GM12892 (cell line): ENCODE measurements at places on chromosomes 2 and 18.

DNA sequence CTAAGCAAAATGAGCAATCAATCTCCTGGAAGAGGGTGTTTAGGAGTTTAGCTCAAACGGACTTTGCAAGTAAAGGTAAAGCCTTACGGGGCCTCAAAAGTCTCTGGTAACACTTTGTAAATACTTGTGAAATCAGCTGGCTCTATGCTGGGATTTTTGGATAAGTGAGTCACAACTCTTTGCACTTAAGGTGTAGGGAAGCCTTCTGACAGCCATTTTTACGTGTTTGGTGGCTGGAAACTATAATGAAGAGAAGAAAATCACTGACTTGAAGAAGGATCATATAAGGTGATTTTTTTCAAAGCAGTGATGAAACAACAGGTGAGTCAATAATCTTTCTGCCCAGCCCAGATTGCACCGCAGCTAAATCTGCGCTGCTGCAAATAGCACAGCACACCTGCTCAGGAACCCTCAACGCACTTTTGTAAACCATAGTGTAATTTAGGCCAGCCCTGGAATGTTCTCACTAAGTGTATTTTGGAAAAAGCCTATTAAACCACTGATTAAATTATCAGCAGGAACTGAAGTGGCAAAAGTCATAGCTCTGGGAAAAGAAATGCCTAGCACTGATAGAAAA, 218.8 kb downstream of the AGPS start:
- no peak for DNase-seq

DNA sequence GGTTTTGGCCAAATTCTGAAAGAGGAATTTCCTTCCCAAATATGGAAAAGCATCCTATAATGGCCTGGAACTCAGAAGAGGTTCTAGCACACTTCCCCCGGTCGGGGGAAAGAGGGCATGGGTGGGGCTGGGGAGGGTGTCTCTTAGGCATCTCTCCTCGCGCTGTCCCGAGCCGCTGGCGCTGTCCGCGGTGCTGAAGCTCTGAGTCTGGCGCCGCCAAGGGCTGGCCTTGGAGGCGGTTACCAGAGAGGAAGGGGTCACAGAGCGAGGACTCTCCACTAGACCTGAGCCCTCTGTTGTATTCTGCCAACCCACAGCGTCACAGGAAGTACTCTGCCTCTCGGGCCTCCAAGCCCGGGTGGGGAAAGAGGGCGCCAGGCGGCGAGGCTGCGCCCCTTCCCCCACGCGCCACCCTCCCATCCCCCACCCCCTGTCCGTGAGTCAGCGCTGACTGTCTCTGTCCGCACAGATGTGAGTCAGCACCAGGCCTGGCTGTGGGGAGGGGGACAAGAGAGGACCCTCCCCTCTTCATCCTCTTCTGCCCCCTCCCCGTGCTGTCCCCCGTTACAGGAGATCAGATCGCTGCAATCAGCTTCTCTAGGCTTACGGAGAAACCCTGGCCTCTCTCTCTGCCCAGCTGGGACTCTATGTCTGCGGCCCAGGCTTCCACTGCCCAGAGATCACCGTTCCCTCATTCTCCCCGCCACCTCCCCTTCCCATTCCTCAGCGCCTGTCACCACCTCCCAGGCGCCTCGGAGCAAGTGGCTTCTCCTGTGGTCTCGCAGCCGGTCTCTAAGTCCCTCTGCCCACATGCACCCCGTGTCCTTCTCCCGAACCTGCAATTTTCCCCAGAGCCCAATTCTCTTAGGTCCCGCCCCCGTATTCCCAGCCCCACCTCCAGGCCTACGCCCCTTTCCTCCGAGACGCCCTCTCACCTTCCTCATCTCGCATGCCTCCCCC, 779 bp downstream of the PTPRN start:
- DNase-seq = no peak

GRCh38 chr2:233989221-233989858, 61.2 kb upstream of the SPP2 start:
- DNase-seq = no peak

DNA sequence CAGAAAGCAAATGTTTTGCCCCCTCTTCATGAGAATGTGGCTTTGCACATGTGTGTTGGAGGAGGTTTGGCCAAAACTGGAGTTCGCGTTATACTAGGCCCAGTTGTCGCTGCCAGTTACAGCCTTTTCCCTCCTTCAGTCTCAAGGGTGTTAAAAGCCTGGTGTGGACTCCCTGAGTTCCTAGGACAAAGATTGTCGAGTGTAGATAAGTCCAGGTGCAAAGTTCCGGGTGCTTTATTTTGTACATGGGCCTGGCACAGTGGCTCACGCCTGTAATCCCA, 542 bp upstream of the RNF103 start:
- DNase-seq = no peak

DNA sequence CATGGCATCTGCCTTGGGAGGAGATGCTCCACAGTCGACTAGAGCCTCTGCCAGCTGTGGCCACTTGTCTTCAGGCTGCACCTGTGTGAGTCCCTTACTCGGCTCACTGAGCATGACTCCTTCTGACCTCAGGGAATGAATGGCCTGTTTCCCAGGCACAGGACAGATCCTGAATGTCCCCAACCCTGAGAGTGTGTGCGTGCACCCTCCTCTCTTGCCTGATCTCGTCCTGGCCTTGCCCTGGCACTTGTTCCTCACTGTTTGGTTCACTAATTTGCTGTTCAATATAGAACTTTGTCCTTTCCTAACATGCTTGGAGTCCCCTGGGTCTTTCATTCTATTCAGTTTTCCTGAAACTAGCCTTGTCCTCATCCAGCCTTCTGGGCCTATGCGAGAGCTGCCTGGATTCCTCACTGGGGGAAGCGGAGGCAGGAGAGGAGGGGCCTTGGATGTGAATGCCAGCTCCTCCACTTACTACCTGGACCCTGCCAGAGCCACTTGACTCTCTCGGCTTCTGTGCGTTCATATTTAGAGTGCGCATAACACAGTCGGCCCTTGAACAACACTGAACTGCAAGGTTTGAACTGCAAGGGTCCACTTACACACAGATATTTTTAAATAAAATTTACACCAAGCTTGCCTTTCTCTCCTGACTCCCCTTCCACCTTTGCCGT, 184.8 kb downstream of the ACKR3 start:
- no peak for DNase-seq

DNA sequence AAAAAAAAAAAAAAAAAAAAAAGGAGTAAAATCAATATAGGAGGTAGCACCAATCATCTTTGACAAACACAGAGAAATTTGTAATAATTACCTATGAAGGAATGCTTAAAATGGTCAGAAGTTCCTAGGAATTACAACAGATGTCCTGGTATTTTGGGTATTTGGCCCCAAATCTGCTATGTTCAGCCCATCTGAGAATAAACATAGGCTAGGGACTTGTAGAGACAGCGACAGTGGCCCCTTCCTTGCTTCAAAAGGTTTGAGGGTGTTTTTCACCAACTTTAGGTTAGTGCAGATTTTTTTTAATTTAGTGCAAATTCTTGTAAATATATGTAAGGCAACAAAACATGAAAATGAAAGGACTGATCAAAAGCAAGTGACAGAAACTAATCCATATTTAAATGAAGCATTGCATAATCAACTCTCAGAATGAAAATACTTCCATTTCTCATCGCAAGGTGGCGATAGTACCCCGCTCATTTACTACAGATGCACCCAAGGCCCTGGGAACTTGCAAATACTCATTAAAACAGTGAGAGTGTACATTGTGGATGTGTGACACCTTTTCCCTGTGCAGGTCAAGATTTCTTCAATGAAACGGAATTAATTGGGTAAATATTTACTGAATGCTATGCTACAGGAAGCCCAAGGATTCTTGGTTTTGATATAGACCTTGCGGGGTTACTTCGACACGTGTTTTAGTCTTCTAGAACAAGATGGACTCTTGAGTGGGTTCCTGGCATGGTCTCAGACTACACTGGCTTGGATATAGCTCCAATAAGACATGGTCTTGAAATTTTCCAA, 44.6 kb downstream of the FAM124B start:
- peak; percentile 25 for DNase-seq

GRCh38 chr2:47724221-47724981, 58.5 kb upstream of the MSH6 start:
- DNase-seq = no peak

DNA sequence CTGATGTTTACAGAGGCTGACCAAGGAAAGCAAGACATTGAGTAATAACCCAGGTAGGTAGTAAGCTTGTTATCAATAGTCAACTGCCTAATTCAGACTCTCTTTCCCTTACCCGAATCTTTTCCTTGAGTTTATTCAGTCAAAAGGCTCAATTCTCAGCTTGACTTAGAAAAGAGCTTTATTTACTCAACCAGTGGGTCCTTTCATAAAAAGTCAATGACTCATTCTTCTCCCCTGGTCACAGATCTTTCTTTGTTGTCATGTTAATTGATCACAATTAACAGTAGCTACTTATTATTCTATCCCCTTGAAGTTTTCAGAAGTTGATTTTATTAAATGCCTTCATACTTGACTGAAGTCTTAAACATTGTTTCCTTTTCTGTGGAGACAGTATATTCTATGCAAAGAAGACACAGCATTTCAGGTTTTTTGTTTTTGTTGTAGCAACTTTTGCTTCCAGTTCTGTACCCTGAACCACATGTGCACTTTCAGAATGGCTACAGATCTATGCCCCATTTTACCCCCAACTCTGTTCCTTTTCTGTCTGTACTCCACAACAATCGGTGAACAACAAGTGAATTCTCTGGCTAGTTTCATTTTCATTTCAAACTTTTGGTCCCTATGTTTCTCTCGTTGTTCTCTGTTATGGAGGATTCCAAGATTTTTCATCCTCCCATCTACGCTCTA, 428.3 kb downstream of the NCKAP5 start:
- DNase-seq = no peak

DNA sequence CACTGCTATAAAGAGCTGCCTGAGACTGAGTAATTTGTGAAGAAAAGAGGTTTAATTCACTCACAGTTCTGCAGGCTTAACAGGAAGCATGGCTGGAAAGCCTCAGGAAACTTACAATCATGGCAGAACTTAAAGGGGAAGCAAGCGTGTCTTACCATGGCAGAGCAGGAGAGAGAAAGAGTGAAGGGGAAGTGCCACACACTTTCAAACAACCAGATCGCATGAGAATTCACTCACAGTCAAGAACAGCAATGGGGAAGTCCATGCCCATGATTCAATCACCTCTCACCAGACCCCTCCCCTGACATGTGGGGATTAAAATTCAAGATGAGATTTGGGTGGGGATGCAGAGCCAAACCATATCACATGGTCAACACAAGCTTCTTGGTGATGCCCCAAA, 34.7 kb upstream of the CDK5R2 start:
- no peak for DNase-seq

DNA sequence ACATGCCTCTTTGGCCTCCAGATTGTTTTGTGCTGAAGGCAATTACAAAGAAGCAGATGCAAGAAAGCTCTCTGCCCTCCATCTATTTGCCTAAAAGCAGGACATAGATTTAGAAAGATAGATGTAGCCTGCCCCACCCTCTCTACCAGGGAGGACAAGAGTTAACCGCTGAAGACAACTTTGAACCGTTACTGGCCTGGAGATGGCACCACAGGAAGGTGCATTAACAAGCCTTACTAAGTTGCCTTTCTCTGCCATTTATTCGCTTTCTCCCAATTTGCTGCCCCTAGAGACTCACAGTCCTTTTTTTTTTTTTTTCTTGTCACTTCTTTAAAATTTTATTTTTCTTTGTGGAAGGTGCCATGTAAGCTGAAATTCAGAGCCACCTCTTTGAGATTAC, 28.8 kb upstream of the RMDN2 start:
- no peak for DNase-seq

- DNase-seq = no peak
Measured at GRCh38 chr2:241595600-241596140, 37.1 kb downstream of the BOK start.

DNA sequence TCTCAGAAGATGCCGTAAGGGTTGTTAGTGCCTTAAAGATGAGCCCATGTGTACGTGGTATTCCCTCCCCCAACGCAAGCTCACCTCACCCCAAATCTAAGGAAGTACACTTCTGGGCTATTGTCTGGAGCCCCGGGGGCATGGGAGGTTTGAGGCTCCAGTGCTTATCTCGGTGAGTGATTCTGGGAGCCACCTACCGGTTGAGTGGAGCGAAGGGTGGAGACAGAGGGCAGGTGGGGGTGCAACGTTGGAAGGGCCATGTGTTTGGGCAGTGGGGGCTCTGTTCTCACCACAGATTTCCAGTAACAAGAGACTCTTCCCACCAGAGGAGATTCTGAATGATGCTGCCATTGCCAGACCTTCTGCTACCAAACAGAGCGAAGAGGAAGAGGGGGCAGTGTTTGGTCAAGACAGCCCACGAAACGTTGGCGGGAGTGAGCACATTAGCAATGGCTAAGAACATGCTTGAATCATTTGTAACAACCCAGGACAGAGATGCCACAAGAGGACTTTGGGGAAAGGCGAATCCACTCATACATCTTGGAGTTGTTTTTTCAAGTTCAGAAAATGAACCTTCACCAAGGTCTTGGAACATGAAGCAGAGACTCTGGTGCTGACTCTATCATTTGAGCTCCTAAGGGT, 38.7 kb downstream of the TWIST2 start:
- DNase-seq = no peak

DNA sequence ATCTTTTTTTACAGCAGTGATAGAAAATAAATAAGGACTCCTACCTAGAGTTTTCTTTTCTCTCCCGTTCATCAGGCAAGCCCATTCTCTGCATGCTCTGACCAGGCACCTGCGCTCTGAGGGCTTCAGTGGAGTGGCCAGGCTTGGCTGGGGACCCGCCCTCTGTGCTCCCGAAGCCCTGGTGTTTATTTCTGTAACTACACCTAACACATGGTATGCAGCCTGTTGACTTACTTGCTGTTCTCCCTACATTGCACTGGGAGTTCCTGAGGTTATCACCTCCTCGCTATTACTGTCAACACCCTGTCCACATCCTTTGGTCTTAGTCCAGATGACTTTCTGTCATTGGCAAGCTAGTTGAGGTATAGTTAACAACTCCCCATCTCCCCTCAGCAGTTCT, 317.7 kb downstream of the LPIN1 start:
- no peak for DNase-seq

GRCh38 chr2:106185475-106186184, 8.5 kb downstream of the UXS1 start:
- no peak for DNase-seq

- no peak for DNase-seq
Measured at GRCh38 chr2:165173215-165173614, 30.6 kb downstream of the SCN3A start.

DNA sequence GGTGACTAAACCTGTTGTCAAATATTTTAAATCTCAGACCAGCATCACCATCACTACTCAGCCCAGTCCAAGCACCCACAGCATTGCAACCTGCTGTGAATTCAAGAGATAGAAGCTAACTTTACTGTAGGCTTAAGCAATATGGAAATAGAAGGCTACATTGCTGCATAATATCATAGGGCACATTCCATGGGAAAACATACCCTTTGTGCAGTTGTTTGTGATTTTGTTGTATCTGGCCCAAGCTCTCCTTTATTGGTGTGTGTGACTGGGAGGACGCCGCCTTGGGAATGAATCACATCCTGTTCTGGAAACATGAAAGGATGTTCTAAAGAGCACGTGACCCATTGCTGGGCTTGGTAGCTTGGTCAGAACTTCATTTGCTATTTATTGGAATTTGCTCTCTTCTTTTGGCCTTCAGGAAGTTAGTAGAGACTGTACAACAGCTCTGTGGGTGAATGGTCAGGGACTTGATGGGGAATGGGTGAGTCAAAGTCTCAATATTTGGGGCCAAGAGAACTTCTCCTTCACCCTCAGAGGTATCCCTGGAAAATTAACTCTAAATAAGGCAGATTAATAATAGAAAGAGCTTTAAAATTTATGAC, 106.8 kb upstream of the SERPINE2 start:
- no peak for DNase-seq

GRCh38 chr2:229920011-229920641, 1.7 kb downstream of the TRIP12 start:
- no peak for DNase-seq

- DNase-seq = no peak
Measured at GRCh38 chr2:144027593-144027992, 492.3 kb downstream of the ZEB2 start.
